Caco-2 (cell line): ENCODE measurements at places on chromosomes 6 and 20. TPM values are rescaled to one million over a fixed set of nuclear protein-coding genes. Genes with fewer than 3 reads are reported as not detected.

- DNase-seq: no peak
Observed at GRCh38 chr6:113843500-113844073, 13.6 kb upstream of the MARCKS start.

The TFAP2B gene
- total RNA-seq: not detected in 2 replicates

- no peak for DNase-seq
Observed at GRCh38 chr6:89927791-89928550, 33.7 kb downstream of the GJA10 start.

DNA sequence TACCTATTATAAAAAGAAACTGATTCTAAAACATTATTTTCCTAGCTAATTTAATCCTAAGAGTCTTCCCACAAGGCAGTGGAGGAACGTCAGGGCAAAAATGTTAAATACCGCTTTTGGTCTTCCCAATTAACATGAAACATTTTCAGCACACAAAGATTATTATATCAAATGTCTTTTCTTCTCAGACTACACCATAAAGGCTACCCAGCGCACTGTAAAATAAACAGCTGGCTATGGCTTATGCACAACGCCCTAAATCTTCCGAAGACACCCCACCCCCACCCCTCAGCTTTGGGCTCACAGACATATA is 1.0 kb downstream of the NUDT3 start:
- DNase-seq: no peak

GRCh38 chr6:26520237-26520849 is 17.8 kb upstream of the HMGN4 start:
- peak; percentile 63 for DNase-seq

The CYP21A2 gene
- total RNA-seq: not detected in 2 replicates

DNA sequence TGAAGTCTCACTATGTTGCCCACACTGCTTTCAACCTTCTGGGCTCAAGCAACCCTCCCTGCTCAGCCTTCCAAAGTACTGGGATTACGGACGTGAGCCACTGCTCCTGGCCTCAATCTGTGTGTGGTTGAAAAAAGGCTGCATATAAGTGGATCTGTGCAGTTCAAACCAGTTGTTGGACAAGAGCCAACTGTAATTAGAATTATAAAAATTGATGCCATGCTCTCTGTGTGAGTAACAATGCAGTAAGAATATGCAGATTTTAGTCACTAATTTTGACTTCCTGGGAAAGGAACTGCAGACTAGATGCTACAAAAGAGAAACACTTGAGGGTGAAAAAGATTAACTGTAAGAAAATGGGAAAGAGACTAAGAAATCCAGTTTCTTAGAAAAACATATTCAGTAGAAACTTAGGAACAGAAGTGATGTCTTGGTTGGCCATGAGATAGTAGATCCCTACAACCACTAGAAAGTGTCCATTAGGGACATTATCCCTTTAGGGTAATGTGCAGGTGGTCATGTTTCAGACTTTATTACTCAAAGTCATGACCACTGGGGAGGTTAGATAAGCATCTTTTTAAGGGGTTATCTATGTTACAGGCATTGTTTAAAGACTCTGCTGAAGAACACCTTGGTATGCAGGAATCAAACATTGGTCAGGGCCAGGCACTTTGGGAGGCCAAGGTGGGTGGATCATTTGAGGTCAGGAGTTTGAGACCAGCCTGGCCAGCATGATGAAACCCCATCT is 26.3 kb downstream of the ITCH start:
- peak; percentile 36 for DNase-seq

The CASP8AP2 gene
- total RNA-seq: 19.3 and 23.3 TPM in 2 replicates

The TSBP1 gene
- not detected in 2 replicates for total RNA-seq

DNA sequence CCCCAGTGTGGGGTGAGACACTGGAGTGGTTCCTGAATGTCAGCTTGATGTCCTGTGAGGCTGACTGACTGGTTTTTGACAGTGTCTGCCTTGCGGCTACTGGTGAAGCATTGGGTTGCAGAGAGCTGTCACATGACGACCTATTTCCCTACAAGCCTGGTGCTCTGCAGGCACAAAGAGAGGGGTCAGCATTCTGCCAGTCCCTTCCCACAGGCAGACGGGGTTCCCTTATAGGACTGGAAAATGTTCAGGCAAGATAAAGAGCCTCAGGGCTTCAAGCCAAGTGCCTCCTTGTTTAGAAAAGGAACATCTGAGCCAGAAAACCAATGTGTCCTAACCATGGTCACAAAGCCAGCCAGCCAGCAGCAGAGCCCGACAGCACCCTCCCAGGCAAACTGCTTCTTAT is 11.0 kb downstream of the LY86 start:
- DNase-seq: no peak

DNA sequence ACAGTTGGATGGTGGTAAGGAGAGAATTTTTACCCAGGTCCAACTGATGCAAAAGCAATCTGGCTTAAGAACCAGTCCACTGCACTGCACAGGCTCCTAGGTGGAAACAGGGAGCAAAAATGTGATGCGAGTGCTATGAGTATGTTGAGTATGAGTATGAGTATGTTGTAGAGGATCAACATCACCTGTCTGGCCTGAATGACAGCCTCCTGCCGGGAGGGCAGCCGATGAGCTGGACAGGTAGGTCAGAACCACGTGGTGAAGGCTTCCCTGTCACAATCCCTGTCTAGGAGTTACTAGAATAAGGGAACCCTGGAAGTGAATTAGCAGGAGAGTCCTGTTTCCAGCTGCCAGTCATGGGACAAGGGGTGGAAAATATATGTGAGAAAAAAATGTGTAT is 44.3 kb upstream of the SNX9 start:
- DNase-seq: no peak

DNA sequence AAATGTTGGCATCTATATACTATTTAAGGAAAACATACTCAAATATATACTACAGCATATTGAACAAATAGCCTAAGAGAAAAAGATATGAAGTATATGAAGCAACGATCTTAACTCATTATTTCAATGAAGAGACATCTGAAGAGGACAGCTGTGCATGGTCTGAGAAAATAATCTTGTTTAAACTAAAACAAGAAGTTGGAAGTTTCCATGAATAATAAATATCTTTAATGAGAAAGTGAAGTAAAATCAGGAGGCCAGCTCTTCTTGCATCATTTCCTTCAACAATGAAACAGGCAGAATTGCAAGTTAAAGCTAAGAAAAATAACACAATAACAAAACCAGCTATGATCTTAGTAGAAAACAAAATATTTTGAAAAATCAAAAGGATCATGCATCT is 1265.4 kb upstream of the MAP3K7 start:
- no peak for DNase-seq

GRCh38 chr20:21519136-21519584 is 5.3 kb upstream of the NKX2-2 start:
- no peak for DNase-seq

DNA sequence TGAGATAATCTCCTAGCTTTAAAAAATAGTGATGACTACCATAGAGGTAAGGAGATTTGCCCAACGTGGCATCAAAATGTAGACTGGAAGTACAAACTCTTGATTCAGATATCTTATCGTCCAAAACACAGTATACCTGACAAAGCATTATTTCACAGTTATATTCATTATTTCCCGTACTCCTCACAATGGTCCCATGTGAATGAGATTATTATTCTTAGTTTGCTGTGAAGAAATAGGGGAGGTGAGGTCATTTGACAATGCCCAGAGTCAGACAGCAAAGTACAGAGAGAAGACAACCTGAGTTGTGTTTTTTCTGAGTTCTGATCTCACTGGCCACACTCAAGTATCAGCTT is 1.2 kb upstream of the TFB1M start:
- no peak for DNase-seq

GRCh38 chr20:23407781-23408464 is 13.4 kb downstream of the NAPB start:
- no peak for DNase-seq

The PHACTR1 gene
- total RNA-seq: 0.41 and 0.67 TPM in 2 replicates

The CFAP206 gene
- total RNA-seq: 0.23 TPM in 1 of 2 replicates, not detected in the other

GRCh38 chr20:56323206-56323605 is 35.6 kb upstream of the FAM210B start:
- DNase-seq: no peak

The MUC21 gene
- not detected in 2 replicates for total RNA-seq

GRCh38 chr6:154715446-154715845 is 17.8 kb upstream of the SCAF8 start:
- DNase-seq: no peak

GRCh38 chr20:32113591-32114260 is 4.2 kb downstream of the TM9SF4 start:
- DNase-seq: no peak

The NKAPL gene
- not detected in 2 replicates for total RNA-seq
